Stimulated activated CD8-positive, alpha-beta memory T cell treated with anti-CD3 and anti-CD28 coated beads, Interleukin-15, amount 100 ng/mL, for 48 hours (primary cell): ENCODE measurements at places on chromosomes 1 and 21.

DNA sequence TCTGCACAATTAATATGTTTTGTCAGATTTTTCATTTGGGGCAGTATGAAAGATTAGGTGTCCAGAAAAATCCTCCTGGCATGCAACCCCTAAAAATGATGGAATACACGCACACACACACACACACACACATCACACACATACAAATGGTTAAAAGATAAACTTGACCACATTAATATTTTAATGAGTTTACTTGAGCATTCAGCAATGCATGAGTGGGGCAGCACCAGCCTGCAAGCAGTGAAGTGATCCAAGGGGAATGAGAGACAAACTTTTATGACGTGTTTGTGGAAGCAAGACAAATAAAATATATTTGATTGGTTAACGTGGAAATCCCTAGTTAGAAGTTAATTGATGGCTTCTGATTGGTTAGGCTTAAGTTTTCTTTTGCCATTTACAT is 29.1 kb upstream of the SOAT1 start:
- DNase-seq, result no peak

- no peak for DNase-seq
These were observed 62.3 kb upstream of the RUNX1 start for GRCh38 chr21:35111321-35111930.

DNA sequence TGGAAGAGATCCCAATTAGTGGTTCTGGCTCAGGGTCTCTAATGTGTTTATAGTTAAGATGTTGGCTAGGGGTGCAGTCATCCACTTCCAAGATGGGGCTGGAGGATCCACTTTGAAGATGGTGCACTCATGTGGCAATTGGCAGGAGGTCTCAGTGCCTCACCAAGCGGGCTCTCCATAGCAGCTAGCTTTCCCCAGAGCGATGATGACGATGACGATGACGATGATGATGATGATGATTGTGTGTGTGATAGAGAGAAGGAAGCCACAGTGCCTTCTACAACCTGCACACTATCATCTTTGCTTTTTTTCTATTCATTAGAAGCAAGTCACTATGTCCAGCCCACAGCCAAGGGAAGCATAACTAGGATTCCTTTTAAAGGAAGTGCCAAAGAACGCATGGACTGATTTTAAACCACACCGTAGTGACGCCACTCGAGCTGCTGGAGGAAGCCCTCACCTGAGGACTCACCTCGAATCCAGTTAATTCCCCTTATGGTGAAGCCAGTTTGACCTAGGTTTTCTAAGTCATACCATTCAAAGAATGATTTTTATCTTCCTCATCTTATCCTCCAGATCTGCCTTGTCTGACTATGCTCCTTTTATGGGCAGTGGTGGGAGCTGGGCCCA is 49.4 kb downstream of the SRRM1 start:
- DNase-seq, result no peak

DNA sequence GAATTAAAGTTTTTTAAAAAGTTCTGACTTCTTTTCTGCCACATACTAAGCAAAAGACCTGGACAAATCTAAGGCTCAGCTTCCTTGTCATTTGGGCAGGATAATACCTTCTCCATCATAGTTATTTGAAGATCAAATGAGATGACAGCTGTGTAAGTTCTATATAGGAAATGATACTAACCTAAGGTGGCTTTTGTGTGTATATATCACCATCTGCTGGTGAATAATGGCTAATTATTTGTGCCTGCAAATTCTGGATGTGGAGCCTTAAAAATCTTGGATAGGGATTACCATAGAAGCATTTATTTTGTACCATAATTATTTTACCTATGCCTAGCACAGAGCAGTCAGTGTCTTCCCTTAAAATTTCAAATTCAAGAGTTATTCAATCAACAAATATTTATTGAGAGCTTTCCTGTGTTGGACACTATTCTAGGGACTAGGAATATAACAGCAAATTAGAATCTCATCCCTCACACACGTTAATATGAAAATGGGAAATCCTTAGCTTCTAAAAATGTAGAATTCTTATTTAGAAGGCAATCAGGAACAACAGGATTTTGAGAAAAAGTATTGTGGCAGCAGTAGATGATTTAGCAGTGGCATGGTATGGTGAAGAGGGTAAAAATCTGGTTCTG is 89.8 kb downstream of the TMEM200B start:
- no peak for DNase-seq

- no peak for DNase-seq
These were observed 26.6 kb downstream of the ABCG1 start for GRCh38 chr21:42245331-42246193.

GRCh38 chr1:111302374-111302773 is 11.7 kb downstream of the CHIA start:
- DNase-seq, result no peak

- DNase-seq, result no peak
These were observed 8.6 kb upstream of the IER5 start for GRCh38 chr1:181079920-181080319.

GRCh38 chr1:30360281-30360680 is 363.1 kb downstream of the MATN1 start:
- DNase-seq, result no peak

- DNase-seq, result no peak
These were observed 772 bp downstream of the ADAM15 start for GRCh38 chr1:155051777-155052398.

DNA sequence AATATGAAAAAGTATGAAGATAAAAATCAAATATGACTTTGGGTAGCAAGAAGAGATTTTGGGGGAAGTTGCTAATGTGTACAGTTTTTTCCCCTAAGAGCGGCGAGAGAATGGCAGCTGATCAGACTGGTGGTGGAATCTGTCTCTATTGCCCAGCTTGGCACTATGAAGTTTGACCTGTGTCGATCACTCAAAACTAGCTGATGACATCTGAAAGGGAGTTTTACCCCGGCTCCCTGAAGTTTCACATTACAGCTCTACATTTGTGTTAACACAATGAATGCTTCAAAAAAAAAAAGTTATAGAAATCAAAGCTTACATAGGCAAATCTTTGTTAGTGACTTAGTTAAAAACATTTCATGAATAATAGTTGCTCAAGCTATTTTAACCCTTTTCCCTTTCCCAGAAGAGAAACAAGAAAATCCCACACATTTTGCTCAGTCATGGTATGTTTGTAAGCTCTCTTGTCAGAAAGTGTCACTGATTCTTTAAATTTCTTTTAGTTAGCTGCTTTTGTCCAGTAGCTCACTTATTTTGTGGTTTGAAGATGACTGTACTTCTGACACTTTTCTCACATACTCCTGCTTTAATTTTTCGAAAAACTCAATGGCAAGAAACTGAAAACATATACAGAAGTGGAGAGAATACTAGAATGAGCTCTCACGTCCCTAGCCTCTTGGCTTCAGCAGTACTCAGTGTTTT is 41.3 kb downstream of the DYRK1A start:
- DNase-seq, result no peak

GRCh38 chr1:192506741-192507155 is 68.8 kb upstream of the RGS1 start:
- no peak for DNase-seq

GRCh38 chr1:67143966-67144365 is 9.2 kb upstream of the C1orf141 start:
- DNase-seq, result no peak
